Activated CD4-positive, alpha-beta T cell treated with anti-CD3 and anti-CD28 coated beads, Interleukin-2, amount 50 U/mL, for 24 hours (primary cell): ENCODE measurements at places on chromosomes 11 and 22.

DNA sequence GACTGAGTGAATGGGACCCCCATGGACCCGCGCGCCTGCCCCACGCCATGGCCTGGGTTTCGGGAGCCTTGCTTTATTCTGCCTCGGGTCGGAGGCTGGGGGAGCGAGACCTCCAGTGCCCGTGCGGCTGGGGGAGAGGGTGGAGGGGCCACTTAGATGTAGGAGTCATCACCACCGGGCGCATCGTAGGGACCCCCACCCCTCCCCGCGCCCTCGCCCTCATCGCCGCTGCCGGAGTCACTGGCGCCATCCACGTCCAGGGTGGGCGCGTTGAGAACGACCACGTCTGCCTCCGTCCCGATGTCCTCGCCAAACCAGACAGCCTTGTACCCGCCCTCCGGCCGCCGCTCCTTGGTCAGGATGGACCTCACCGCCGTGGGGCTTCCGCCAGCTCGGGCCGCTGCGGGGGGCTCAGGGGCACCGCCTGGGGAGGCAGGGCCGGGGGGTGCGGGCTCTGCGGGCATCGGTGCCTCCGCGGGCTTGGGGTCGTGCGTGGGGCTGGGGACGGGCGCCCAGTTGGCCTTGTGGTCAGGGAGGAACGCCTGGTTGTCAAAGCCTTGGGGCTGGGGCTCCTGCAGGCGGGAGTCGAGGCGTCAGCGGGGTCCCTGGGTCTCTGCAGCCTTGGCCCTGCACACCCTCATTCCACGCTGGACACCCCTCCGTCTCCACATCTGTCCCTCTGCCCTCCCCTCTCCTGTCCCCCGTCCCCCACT lies 1.6 kb upstream of the IRF7 start:
- no peak for DNase-seq

GRCh38 chr11:57140568-57140967 lies 41.2 kb upstream of the LRRC55 start:
- DNase-seq, result no peak

DNA sequence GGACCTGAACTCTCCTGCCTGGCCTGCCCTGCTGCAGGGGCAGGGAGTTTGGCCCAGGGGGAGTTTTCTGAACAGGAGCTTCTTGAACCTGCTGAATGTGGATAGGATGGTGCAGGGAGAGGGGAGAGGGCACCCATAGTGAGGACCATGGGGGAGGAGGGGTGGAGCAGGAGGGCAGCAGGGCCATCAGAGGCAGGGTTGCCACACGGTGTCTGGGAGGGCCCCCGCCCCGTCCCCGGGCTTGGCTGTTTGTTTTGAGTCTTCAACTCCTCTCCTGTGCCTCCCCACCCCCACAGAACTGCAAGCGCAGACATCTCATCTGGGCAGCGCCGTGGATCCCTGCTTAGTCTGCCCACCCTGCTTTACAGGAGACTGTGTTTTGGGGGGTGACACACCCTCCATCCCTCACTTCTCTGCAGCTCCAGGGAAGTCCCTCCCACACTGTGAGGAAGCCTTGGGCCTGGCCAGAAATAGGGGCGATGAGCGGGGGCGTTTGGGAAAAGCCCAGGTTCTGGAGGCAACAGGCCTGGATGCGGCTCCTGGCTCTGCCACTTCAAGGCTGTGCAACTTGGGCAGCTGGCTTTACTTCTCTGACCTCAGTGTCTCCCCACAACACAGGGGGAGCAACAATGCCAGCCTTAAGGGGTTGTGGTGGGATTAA lies 14.4 kb downstream of the NFAM1 start:
- no peak for DNase-seq

- no peak for DNase-seq
Measured at GRCh38 chr22:47858773-47859306, 1096.4 kb downstream of the TBC1D22A start.

DNA sequence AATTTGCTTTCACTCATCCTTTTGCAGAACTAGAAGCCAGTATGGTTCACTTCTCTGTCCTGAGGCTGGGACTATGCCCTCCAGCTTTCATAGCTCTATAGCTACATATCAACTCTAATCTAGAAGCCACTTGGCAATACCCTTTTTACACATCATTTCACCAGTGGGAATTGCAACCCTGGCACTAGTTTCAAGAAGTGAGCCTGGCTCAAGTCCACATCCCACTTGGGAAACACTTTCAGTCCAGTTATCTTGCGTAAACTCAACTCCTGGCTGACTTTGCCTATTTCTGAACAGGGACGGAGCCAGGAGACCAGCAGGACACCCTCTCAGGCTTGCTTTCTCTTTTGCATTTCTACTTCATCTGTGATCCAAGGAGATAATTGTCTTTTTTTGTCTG lies 19.9 kb upstream of the FAT3 start:
- no peak for DNase-seq

GRCh38 chr11:131592152-131592551 lies 221.7 kb downstream of the NTM start:
- no peak for DNase-seq

DNA sequence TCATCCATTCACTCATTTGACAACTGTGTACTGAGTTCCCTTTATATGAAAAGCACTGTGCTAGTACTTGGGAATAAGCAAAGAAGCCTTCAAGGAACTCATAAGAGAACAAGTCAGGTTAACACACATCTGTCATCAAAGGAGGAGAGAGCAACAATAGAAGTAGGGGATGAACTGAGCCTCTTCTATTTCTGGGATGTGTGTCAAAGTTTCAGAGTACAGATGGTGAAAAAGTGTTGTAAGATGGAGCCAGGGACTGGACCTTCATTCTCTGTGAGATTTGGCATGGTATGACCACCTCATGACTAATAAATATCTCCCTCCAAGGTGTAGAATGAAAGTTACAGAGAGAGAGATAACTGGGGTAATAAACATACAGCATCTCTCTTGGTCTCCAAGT lies 349.8 kb upstream of the PLET1 start:
- no peak for DNase-seq

DNA sequence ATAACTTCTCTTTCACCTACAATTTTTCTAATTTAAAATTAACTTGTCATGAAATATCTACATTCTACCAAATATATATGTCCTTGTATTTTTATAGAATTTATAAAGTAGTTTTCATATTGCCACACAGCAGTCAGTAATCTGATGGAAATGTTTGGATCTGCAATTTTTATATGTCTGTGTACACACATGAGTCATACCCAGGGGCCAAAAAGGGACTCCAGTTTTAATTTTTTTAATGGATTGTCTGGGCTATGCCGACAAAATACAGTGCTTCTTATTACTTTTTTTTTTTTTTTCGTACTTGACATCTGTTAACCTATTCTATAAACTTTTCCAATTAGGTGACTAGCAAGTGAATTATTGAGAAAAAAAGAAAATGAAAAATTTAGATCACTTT lies 6.3 kb downstream of the GUCY1A2 start:
- no peak for DNase-seq

DNA sequence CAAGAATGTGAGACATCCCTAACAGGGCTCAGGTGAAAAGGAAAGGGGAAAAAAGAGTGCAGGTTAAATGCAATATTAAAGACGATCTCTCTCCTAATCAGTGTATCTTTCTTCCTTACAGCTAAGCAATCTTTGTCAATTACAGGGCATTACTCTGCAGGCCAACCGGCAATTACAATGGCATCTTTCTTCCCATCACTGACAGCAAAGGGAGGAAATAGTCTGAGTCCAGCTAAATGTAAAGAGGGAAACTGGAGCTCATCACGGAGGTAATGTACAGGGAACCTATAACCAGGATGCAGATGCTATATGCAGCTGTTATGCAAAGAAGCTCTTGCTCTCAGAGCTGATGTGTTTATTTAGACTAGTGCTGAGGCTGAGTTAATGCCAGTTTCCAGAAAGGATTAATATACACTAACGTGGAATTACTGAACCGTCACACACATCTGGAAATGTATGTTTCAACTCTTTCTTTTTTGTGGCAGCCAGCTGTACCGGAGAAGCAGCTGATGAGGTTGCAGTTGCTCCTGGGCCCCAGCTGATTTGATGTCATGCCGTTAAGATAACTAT lies 121.6 kb downstream of the KIRREL3 start:
- no peak for DNase-seq

GRCh38 chr22:40967111-40967760 lies 16.1 kb downstream of the RBX1 start:
- no peak for DNase-seq

DNA sequence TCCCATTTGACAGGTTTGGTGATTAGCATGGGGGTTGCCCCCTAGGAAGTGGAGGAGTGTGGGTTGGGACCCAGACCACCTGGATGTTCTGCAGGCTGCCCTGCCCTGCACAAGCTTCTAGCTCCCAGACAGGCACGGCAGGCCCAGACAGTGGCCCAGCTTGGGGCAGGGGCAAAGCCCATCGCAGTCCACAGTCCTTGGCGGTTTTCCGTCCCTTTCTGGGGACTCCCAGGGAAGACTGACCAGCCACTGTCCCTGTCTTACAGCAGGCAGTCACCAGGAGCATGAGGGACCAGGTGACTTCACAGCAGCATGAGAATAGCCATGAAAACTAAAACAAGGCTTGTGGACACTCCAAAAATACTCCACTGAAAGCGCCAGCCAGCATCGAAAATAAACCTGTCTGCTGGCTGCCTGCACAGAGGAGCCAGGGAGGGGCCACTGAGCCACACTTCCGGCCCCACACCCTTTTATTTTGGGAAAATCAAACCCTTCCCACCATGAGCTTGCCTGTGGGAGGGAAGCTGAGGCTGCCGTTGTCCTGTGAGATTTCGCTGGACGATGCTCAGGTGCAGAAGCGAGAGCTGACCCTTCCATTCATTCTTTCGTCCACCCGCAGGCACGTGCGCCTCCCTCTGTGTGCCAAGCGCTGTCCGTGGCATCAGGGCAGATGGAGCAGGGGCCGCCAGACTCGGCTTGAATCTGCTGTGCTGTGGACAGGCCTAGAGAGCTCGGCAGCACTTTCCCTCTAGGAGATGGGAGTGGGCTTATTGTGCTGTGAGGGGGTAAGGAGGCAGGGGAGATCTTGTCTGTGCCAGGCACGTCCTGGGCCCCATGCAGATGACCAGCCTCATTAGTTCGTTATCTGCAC lies 28.0 kb downstream of the FADD start:
- no peak for DNase-seq
